EL (cell line): ENCODE measurements at places on chromosomes 7 and 10.

GRCh38 chr10:97199152-97199551 lies 13.4 kb upstream of the SLIT1 start:
- DNase-seq = no peak

GRCh38 chr7:102097601-102098161 lies 189.0 kb upstream of the SH2B2 start:
- DNase-seq = no peak

DNA sequence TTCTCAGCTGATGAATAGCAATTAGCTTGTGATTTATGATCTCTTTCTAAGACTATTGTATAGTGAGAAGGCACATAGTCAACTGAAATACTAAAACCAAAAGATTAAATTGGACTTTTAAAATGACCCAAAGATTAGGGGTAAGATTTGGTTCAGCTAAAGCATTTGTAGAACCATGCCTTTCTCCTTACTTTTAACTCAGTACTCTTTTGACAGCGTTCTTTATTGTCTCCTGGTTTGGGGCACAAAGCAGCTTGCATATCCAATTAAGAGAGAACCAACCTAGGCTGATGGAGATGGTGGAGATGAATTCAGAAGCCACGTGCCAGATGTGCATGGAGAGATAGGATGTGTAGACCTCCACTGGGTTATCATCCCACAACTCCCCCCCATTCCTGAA lies 45.8 kb downstream of the FHIP2A start:
- no peak for DNase-seq

DNA sequence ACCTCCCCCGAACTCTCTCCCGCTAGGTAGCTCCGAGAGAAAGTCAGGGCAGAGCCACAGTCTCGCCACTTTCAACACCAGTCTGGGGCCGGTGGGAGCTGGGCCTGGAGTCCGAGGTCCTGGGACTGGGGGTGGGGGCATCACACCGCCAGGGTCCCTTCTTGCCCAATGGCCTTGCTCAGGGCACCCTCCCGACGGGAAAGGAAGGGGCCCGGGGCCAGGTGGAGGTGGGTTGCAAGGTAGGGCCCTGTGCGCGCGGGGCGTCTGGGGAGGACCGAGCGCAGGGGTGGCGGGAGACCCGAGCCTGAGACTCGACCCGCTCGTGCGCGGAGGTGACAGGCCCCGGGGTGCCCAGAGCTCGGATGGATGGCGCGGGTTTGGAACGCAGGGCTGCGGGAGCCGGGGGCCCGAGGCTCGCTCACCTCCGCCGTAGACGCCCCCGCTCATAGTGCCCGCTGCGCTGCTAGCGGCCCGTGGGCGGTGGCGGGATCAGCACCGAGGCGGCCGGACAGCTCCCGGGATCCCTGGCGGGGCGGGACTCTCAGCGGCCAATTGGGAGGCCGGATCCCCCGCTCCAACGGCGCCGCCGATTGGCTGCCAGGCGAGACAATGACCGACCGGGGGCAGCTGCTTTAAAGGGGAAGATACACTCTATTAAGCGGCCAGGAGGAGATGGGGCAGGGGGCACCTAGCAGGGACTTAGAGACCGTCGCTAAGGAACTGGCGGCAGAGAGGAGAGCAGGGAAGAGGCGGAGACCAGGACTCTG lies at the start of gene ACTL6B:
Gene ACTL6B, minus strand, starts transcription at position 541 of the 767 bp plus-strand sequence. Its CDS starts 94 bp downstream, at position 447.
- DNase-seq = peak; percentile 22

DNA sequence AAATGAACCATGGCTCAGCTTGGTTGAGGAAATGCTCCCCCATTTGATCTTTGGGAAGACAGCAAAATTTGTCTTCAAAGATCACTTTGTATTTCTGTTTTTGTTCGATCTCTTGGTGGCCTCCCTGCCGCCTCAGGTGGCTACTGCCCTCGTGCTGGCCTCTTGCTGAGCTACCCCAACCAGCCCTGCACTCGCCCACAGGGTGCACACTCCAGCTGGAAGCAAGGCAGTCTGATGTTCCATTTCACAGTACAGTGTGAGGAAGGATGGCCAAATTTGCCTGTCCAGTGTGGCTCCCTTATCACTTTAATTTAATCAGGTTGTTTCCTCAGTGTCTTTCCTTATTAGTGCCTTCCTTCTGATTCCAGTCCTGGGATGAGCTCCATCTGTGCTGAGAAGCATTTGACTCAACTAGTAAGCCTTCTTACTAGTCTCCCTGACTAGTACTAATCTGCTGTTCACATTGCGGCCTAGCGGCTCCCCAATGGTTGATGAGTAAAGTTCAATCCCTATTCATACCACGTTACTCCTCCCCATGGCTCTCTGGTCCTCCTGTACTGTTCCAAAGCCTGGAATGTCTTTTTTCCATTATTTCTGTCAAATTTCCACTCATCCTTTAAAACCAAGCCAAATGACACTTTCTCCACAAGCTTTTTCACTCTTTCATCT lies 8.2 kb downstream of the MYOF start:
- no peak for DNase-seq

DNA sequence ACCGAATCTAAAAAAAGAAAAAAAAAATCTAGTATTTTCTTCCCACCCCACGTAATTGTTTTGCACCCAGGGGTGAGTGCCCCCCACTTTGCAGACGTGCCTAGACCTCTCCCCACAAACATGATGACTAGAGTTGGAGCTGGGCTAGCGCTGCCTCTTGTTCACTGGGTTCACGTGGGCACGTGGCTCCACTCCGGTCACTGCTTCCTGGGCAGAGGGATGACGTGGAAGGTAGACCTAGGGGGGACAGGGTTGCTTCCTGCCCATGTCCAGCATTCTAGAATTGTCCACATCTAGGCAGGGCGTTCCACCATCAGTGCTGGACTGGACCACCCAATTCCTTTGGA lies 861 bp upstream of the LIMK1 start:
- DNase-seq = no peak

DNA sequence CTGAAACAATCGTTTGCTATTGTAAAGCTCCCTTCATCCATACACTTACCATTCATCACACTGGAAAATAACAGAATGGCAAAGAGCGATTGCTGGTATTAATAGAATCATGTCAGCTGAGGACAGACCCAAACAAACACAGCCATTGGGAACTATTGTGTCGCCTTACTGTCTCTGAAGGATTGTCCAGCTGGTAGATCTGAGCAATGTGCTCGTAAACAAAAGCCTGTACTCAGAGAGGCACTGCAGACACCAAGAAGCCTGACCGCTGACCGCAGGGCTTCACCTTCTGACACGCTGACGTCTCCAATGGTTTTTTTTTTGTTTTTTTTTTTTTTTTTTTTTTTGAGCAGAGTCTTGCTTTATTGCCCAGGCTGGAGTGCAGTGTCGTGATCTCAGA lies 151.0 kb upstream of the FRMD4A start:
- DNase-seq = peak; percentile 25

DNA sequence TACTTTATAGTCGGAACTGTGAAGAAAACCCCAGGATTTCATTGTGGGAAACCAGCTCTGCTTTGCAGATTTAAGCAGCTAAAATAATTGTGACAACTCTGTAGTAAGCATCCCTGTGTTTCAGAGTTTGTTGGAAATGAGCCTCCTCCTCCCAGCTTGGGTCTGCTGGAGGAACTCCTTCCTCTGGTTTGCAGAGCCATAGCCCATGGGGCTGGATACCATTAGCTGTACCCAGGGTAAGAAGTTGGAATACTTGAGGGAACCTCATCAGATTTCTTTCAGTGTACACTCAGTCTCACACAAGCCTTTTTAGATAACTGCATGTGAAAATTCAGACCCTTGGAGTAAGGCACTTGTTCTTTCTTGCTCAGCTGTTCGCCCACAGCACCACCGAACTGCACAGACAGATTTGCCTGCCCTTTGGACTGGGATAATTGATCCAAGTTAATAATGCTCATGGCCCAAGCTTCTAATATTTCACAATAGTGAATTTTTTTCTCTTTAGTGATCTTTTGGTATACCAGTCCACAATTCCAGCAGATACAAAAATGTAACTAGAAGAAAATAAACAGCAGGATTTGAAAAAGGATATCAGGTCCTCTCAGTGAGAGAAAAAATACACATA lies 467.4 kb upstream of the FZD8 start:
- DNase-seq = no peak

DNA sequence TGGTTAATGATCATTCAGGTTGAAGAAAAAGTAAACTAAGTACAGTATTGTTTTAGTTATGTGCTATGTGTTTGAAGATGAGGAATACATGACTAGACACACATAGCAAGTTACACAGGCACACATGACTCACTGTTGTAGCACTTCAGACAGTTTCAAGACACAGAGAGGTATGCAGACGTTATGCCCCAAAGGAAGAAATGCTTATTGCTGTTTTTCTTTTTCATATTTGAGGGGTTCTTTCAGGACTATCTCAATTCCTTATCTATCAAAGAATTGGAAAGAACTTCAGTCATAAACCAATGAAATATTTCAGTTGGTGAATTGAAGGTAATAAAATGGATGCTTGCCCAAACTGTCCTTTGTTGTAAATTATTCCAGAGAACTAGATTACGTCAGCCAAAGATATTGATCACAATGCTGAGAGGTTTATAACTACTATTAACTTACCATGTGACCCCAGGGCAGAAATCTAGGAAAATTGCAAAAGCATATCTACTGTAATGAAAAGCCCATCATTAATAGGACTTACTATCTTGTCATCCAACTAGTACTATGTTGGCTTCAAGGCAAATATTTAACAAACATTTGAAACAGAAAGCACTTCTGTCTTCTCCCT lies 61.2 kb upstream of the CAPZA2 start:
- DNase-seq = peak; percentile 92

DNA sequence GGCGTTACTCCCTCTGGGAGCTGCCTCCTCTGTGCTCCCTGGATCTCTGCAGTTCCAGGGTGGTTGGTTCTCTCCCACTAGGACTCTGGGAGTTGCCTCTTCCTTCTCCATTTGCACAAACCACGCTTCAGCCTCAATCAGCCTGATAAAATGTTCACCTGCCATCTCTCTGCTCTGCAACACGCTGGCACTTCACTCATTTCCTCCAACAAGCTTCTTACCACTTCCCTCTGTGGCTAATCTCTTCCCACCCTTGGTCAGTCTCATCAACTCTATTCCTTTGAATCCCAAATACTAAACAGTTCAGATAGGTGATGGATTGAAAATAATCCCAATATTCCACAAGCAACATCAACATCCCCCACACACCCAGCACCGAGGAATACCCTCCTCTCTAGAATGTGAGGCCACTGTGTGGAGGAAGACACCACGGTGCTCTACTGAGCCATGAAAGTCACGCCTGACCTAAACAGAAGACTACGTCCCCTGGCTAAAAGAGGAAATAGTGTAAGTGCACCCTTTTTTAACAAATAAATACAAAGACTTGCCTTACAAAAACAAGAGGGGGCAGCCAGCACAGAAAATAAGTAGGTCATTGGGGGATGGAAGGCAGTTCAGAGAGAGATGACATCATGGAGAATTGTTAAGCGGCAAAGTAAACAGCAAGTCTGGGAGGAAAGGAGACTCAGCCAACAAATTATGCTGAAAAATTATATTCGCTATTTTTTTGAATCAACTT lies 1.9 kb upstream of the FAM170B start:
- no peak for DNase-seq

GRCh38 chr7:134737566-134738345 lies 41.7 kb upstream of the CALD1 start:
- DNase-seq = peak; percentile 90

- peak; percentile 67 for DNase-seq
Observed at GRCh38 chr10:115049960-115050359, 43.2 kb upstream of the ATRNL1 start.
